Lower leg skin (tissue), 4 donors: ENCODE measurements at places on chromosomes 3 and 15. TPM values are rescaled to one million over a fixed set of nuclear protein-coding genes. Genes with fewer than 3 reads are reported as not detected.

- DNase-seq = peak; percentile 78
Observed at GRCh38 chr15:67190326-67190725, 64.1 kb downstream of the AAGAB start.

DNA sequence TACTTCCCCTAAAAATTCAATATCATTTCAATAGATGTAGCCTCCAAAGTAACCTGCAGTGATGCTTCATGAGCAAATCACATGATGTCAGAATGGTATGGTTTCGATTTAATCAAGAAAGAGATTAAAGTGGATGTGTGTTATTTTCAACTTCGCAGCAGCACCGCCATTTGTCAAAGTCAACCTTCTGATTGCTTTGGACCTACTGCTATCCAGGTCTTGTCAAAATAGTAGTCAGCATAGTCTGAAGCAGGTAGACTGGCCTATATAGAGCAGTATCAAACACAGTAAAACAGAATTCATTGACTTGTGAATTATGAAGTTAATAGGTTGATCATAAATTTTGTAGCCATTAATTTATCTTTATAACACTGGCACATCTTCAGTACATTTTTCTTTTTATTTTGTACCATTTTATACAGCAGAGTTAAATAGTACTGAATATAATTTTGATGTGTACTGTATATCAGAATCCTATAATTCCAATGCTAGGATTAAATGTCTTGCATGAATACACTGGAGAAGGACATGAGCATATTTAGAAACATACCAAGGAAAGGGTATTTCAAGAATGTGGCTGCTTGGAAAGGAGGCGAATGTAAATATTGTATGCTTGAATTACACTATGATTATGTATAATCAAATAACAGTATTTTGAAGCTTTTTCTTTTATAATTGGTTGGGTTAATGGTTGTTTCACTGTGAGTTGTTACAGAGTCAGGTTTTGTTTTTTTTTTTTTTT lies 79.6 kb downstream of the CDIN1 start:
- DNase-seq = no peak

NRG4 gene
- total RNA-seq = 4.6 TPM

DNA sequence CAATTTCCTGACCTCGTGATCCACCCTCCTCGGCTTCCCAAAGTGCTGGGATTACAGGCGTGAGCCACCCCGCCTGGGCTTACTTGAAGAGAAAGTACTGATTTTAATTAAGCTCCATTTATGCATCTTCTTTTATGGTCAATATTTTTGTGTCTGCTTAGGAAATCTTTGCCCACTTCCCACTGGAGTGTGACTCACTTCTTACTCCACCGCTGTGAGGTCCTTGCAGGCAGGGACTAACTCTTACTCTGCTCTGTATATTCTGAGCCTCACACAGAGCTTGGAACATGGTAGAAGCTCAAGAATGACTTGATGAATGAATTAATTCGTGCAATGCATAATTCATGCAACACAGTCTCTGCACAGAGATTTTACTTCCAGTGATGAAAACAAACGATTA lies 2.9 kb upstream of the TM4SF19 start:
- DNase-seq = no peak

DNA sequence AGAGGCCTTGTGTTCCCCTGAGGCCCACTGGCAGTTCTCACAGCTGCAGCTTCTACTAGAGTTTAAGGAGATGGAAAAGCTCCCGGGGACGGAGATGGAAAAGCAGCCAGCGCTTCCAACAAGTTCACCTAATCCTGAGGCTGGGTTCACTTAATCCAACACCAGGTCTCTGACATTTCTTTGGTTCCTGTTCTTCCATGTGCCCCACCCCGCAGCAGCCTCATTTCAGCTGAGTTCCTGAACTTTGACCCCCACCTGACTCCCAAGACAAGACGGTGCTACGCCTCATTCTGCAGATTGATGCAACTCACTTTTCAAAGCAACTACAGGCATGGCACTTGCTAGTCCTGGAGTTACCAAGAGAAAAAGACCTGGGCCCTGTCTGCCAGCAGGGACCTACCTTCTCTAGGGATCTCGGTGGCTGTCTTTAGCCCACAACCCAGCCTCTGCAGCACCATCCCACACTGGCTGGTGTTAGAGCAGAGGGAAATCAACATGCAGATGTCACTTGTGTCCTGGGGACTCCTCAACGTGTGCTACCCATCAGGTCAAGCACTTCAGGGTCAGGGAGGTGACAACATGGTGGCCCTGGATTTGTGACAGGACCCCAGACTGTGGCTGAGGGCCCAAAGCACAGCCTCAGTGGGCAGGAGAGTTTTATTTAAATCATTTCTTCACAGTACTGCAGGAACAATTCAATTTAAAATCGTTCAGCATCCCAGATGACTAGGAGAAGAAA lies 406.1 kb downstream of the VPS13C start:
- no peak for DNase-seq

DNA sequence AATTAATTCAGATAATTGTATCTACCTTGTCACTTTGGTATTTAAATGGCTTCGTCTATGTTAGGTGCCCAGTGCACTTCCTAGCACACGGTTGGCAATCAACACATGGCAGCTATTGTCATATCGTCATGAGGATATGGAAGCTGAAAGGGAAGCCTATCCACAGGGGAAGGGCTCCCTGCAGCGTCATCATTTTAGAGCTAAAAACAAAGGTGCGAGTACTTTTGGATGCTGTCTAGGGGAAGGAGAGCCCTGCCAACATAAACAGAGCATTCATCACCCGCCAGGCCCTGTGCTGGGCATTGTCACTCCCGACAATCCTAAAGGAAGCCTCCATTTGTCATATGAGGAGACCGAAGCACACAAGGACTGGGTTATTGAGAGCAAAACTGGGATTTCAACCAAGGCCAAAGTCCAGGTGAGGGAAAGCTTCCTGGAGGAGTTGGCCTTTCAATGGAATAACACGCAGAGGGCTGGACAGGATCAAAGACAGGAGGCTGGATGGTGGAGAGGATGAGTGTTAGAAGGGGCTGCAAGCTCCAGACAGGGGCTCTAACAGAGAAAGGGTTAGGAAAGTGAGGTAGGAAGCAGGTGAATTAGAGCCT lies 8.0 kb upstream of the PARL start:
- no peak for DNase-seq

- no peak for DNase-seq
Observed at GRCh38 chr3:30228302-30228631, 378.1 kb upstream of the TGFBR2 start.

OPA1 gene
- 57.4 TPM for total RNA-seq

- DNase-seq = peak; percentile 97
Observed at GRCh38 chr3:113051302-113051711, 60.5 kb downstream of the GTPBP8 start.

DNA sequence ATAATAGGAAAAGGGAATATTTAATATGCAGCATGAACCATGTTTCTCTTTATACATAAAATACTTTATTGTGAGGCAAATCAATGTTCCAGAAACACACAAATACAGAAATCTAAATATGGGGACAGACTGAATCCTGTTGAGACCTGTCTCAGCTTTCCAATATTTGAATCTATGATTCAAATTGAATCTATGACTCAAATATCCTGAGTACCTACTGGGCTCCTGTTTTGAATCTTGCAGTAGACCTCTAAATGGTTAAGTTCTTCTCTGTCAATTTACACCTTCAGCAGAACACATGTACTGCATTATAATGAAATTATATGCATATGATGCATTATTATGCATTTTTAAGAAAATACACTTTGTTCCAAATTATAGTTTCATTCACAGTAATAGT lies 143.2 kb upstream of the PLXND1 start:
- no peak for DNase-seq

- peak; percentile 76 for DNase-seq
Observed at GRCh38 chr15:66879531-66880368, 177.7 kb downstream of the SMAD6 start.

GRCh38 chr3:135889443-135889842 lies 76.1 kb upstream of the PPP2R3A start:
- DNase-seq = no peak

DNA sequence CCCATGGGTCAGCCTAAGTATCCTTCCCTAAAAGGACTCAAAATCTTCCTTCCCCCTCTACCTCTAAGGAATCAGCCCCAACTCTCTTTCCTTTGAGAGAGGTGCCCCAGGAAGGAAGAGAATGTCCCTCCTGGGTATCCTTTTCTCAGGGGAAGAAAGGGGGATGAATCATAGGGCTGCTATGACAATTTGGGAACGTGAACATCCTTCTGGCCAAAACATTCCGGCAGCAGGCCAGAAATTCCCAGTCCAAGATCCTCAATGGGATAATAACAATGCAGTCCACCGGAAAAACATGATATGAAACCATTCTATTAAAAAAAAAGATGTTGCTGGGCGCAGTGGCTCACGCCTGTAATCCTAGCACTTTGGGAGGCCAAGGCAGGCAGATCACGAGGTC lies 50.8 kb upstream of the CACNA2D3 start:
- DNase-seq = no peak

DNA sequence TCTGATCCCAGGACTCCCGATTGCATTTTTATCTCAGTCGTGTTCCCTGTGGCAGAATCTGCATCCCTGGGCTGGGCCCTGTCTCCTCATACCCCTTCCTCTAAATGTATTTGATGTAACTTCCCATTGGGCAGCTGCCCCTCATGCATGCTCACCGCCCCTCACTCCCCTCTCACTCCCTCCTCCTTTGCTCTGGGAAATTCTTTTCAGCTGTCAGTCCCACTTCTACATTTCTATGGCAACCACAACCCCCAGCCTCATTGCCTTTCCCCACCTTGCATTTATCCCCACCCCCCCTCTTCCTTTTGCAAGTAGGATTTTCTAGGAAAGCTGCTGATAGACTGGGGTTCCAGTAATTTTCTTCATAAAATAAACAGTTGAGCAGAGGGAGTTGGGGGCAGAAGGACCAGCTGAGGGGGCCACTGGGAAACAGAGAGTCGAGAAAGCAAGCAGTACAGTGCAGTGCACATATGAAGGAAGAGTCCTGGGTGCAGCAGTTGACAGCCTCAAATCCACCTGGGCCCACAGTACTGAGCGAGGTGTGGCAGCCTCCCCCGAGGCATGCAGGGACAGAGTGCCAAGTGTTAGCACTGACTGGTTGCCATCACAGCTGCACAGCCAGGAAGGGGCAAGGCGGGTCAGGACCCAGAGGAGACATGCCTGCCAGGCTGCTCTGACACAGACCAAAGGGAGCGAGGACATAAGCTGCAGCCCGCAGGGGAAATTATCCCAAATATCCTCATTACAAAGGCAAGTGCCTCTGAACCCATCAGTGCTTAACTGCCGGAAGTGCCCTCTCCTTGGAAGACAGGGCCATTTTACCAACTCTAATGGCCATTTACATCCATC lies 476.3 kb downstream of the EPHB1 start:
- DNase-seq = no peak

GRCh38 chr3:33115024-33115768 lies 1.4 kb downstream of the CRTAP start:
- peak; percentile 95 for DNase-seq

DNA sequence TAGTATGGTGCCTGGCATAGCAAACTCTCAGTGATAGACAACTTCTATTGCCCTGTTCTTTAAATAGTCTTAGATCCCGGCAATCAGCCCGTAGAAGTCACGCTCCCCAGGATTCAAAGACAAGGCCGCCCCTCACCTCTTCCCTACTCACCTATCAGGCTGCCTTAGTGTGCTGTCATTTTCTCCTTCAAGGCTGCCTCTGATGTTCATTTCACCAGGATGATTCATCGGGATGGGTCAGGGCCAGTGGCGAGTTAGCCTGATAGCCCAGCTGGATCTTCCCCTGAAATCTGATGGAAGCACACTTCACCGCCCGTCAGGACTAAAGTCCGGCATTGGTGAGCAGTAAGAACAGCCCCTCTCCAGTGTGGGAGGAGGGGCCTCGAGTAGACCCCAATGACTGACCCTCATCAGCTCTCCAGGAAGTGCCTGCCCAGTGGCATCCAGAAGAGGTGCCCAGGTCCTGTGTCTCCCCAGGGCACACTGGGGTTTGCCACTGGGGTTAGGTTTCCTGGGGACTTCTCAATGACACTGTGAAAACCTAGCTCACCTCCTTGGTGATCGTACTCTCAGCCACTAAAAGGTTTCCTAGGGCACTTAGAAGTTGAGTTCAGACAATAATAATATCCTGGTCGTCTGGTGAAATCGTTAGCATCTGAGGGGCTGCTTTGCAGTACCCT lies 37.5 kb downstream of the TPM1 start:
- DNase-seq = no peak

- no peak for DNase-seq
Observed at GRCh38 chr15:73944161-73945129, 18.2 kb downstream of the LOXL1 start.

BCL2A1 gene
- 0.84 TPM for total RNA-seq

- DNase-seq = no peak
Observed at GRCh38 chr3:51938780-51939425, 2.8 kb downstream of the RRP9 start.

- DNase-seq = no peak
Observed at GRCh38 chr3:136277634-136278033, 27.5 kb downstream of the PCCB start.

DNA sequence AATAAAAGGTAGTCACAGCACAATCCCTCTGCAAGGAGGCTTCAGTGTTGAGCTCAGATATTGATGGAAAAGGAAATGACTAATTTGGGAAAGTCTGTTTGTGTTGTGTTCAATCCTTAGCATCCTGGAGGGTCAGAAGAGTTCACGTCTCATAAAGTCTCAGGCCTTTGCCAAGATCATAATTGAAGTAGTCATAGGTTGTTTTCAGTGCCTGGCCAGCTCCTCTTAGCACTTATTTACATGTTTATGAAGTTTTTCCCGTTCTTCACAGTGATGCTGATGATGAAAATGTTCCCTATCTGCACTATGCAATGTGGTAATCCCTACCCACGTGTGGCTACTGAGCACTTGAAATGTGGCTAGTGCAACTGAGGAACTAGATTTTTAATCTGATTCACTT lies 61.6 kb upstream of the TGFBR2 start:
- peak; percentile 61 for DNase-seq

DNA sequence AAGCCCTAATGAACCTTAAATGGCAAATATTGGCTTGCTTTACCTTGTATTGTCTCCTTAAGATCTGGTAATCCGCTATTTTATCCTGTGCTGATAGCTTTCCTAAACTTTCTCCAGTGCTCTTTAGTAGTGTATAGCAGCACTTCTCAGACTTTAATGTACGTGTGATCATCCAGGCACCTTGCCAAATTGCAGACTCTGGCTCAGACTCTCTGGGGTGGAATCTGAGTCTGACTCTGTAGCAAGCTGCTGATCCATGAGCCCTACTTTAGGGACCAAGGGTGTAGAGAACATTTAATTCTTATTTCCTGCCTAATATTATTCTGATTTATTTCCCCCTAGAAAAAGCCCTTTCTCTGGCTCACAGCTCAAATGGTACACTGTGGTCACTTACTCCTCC lies 518.8 kb upstream of the ZNF385D start:
- DNase-seq = no peak

GCSAM gene
- 1.8 TPM for total RNA-seq

FBXW12 gene
- total RNA-seq = not detected

ITIH1 gene
- total RNA-seq = not detected

CHCHD6 gene
- 15.6 TPM for total RNA-seq

- no peak for DNase-seq
Observed at GRCh38 chr3:177810162-177810623, 612.9 kb upstream of the TBL1XR1 start.

- peak; percentile 72 for DNase-seq
Observed at GRCh38 chr3:127168271-127168670, 24.7 kb upstream of the PRR23E start.

GRCh38 chr15:38885471-38885952 lies 320.9 kb upstream of the RASGRP1 start:
- no peak for DNase-seq

PIF1 gene
- total RNA-seq = 0.25 TPM

AADAC gene
- 10.4 TPM for total RNA-seq

IQCB1 gene
- total RNA-seq = 17.5 TPM

CORO2B gene
- 1.7 TPM for total RNA-seq

GRCh38 chr15:92053753-92054316 lies 200.3 kb downstream of the SLCO3A1 start:
- peak; percentile 74 for DNase-seq
